ENCODE measurements at places on chromosomes 2 and 18.

DNA sequence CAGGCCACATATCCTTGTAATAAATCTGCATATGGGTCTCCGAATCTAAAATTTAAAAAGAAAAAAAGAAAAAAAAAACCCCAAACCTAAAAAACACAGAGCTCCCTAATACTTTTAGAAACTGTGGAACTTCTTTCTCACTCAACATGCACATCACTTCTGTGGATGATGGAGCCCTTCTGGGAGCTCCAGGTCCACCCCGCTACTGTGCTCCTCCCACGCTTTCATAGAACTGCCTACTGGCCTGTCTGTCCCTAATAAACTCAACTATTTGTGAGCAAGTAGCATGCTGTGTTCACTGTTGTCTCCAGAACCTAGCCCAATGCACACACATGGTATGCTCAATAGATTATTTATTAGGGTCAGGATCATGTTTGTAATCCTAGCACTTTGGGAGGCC, 83.1 kb upstream of the FZD5 start:
- no peak for DNase-seq

GRCh38 chr2:17912266-17912691, 33.8 kb downstream of the KCNS3 start:
- no peak for DNase-seq

GRCh38 chr2:46239847-46240181, 57.4 kb upstream of the EPAS1 start:
- DNase-seq = no peak

DNA sequence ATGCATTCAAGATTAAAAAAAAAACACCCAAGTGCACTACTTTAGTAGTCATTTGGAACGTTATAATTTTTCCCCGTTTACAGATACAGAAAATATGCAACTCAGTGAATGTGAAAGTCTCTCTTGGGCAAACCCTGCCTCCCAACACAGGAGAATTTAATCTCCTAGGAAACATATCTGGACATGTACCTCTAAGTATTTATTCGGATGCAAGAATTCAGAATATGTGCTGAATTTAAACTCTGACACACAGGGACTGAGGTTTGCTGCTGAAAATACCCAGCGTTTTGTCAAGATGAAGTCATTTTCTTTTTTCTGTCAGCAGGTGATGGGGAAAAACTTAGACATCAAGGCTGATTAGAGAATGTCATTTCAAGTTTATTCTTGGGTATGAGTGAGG, 105.4 kb downstream of the ACKR3 start:
- DNase-seq = no peak

DNA sequence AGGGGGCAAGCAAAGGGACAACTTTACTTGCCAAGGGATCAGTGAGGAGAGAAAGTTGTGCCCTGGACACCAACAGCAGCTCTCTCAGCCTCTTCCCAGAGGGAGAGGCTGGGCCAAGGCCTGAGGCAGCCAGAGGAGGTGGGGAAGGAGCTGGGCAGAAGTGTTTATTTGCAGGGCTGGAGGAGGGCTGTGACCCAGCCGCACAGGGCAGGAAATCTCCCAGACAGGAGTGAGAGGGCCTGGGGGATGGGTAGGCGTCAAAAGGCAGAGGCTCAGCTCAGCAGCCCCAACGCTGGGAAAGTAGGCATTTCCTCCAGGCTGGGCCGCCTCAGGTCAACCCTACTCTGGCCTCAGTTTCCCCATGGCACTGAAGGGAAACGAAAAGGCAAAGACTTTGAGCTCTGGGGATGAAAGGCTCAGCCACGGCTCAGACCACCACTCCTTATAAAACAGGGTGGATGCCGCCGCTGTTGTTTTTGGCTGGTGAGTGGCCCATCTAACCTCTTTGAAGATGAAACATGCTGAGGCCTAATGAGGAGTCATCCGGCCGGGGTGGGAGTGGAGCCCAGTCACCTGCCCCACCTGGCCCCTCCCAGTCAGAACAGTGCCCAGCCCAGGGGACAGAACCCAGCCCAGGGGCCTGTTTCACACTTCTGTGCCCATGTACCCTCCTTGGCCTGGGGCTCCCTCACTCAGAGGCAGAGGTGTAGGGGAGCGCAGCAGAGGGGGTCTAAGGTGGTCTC, 21.9 kb upstream of the SEMA4C start:
- no peak for DNase-seq

GRCh38 chr2:120832296-120833070, 96.8 kb downstream of the GLI2 start:
- DNase-seq = no peak

GRCh38 chr18:49019446-49020045, 68.8 kb upstream of the SMAD7 start:
- DNase-seq = no peak

DNA sequence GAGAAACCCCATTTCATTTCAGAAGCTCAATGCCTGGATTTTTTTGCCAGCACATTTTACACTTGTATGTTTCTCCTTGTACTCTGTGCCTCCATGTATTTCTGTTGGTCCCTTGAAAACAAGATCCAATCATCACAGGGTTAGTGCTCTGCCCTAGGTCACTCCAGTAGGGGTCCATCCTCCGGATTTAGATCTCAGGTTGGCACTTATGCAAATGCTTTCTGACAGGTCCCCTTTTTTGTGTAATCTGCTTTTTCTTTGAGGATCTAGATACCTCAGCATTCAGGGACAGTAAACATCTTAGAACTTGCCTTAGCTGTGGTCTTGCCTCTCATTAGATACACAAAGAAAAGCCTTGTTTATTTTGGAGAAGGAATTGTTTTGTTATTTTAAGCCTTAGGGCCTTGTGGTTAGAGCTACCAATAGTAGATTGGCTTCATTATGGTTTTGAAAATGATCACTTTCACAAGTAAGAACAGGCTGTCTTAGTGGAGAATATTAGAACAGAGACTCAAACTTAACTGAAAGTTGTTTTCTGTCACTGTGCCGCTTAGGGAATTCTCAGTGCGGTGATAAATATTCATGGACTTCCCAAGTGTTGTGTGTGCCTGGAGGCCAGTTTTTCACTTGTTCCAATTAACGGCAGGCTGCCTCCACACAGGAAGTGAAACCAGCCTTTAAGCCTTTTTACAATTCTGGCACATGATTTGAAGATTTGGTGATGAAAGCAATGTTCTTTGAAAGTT, 7.8 kb downstream of the MERTK start:
- peak; percentile 43 for DNase-seq

- no peak for DNase-seq
Measured at GRCh38 chr2:131517106-131517831, 10.4 kb upstream of the CCDC74A start.

GRCh38 chr2:19073522-19073921, 284.9 kb downstream of the OSR1 start:
- peak; percentile 45 for DNase-seq

DNA sequence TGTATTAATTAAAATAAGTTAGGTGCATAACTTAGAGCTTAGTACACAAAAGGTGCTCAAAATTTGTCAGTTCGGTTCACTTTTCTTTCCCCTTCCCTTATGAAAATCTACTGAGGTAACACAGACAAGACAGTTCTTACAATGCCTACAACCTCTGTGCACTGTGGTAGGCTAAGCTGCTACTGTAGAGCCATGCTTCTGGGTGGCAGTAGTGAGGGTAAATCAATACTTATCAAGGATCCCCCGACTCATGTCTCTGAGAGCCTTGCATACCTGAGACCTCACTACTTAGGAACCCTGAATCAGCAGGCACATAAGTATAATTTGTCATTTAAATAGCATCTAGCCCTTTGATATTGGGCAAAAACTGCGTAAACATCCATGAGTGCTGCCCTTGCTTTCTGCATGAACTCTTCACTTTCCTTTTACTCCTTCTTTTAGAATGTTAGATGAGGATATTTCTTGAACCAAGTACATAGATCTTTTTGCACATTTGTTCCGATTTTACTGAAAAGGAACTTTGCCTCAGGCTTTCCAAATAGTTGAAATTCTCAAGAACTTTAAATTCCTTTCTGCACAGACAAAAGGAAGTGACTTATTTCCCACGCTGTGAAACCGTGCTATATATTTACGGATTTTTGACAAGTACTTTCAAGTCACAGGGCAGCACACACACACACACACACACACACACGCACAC, 234.4 kb downstream of the TRIB2 start:
- DNase-seq = no peak

DNA sequence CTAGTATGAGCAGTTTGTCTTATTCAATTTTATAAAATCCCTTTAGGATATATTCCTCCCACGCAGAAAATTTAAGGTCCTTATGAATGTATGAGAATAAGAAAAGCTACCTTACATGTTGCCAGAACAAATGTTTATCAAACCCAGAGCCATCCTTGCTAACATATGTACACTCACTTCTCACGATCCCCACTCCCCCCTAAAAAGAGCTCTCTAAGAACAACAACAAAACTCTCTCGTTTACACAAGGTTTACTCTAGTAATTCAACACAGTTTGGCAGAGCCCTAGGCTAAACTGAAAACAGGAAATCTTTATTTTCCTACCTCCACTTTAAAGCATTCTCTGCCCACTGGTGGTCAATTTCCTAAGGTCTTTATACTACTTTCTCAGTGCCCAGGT, 504.9 kb downstream of the ZEB2 start:
- DNase-seq = no peak

DNA sequence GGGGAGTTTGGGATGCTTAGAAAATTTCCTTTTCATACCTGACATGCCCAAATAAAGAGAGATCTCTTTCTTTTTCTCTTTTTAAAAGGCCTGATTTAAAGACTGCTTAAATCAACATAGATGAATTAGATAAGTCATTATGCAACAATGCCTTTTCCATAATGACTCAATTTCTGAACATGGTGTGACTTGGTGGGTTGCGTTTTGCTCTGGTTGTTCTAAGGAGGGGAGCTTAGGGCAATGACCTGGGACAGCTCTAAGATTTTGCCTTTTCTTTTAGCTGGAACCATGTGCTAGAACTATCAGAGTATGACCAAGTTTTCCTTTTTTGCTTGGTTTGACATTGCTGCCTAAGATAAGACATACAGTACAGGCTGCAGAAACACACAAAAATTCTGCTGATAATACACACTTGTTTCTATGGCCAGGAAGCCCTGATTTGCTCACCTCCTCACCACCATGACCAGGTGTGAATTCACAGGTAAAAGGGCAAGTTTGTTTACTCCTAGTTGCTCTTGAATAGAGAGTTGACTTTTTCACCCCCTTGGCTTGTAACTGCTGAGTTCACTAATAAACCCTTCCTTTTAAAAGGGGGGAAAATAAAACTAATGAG, 58.1 kb upstream of the IL1RL1 start:
- DNase-seq = no peak

GRCh38 chr2:240557808-240558207, at the start of gene ANKMY1:
ANKMY1 (minus strand) TSS chr2:240557988; CDS start chr2:240557335, 653 bp downstream.
- DNase-seq = peak; percentile 94

DNA sequence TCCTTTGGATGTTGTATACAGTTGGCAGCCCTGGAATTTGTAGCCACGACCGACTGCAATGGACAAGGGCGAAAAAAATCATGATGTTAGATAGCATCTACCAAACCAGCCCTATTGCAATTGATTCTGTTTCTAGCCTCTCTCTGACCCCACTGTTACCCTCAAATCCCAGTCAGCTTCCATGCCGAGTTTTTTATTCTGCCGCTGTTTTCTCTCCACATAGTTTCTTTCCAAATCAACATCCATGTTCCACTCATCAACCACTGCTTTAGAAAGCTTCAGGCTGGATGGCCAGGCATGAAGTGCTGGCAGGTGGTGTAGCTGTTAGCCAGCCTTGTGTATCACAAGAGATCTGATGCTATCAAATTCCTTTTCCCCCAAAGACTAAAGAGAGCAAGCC, 272.8 kb downstream of the FIGN start:
- DNase-seq = no peak

- DNase-seq = no peak
Measured at GRCh38 chr18:22113144-22113844, 56.1 kb upstream of the GATA6 start.

DNA sequence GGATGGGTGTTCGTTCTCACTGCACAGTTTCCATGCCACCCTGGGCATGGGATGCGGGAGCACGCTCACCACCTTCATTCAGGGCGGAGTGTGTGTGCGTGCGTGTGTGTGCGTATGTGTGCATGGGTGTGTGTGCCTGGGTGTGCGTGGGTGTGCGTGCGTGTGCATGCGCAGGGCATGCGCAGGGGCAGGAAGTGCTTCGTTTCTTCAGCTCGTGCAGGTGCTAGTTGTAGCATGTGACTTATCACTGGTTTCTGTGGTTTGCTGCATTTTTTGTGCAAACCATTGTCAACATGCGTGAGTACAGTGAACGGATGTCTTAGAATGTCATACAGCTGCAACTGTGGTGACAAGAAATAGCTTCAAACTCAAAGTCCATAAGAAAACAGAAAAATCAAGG, 179.5 kb downstream of the PTGR3 start:
- DNase-seq = no peak

DNA sequence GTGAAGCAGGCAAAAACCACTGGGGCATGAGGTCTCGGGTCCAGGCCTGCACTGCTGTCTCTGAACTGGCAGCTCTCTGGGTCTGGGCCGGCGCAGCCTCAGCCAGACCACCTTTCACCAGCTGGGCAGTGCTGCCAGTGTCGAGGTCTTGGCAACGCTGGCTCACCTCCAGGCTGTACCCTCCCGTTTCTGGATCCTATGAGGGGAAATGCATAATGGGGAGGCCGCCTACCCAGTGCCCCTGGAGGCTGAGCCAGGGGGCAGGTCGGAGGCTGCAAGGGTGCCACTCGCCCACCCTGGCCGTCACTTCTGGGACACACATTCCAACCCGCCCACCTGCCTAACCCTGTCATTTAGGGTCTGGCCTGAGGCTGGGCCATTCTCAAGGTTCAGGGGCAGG, 24.6 kb downstream of the KIF1A start:
- no peak for DNase-seq

GRCh38 chr18:37254236-37254754, 311.3 kb downstream of the CELF4 start:
- DNase-seq = no peak

- no peak for DNase-seq
Measured at GRCh38 chr2:101732199-101732598, 34.7 kb downstream of the MAP4K4 start.

DNA sequence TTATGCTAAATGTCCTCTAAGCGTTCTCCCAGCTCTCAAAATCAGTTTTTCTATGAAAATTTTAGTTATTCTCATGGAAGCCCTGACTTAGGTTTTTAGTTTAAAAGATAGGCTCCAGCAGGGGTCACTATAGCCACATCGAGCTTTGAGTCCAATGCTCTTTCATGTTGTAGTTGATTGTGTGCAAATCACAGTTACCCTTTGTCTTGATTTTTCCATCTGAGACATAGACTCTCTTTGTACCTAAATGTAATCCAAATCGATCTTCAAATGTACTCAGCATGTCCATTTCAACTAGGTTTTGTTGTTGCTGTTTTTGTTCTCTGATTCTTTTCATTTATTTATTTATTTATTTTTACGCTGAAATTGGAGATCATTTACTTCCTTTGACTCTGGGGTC, 26.4 kb upstream of the MSTN start:
- DNase-seq = peak; percentile 82

- no peak for DNase-seq
Measured at GRCh38 chr2:1495676-1496358, 82.6 kb downstream of the TPO start.

- no peak for DNase-seq
Measured at GRCh38 chr2:195434346-195434745, 222.7 kb upstream of the SLC39A10 start.

DNA sequence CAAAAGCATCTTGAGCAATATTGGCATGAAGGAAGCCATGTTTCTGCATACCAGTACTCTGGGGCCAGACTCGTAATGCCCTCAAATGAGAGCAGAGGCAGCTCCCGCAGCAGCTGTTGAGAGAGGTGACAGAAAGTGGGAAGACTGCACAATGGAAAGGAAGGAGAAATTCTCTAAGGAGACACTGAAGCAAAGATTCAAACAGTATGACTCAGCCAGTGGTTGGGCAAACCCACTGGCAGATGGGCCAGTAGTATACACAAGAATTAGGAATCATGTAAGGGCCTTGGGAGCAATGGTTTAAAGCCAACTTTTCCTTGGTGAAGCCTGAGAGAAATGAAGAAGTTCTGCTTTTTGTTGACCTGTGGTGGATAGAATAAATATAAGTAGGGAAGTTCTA, 2092.7 kb upstream of the PIK3C3 start:
- DNase-seq = no peak

Measured in neural progenitor cell (in vitro differentiated cells).